ENCODE measurements at places on chromosomes 7 and 10.

GRCh38 chr7:6567886-6568285 is 9.4 kb upstream of the ZDHHC4 start:
- DNase-seq: no peak

DNA sequence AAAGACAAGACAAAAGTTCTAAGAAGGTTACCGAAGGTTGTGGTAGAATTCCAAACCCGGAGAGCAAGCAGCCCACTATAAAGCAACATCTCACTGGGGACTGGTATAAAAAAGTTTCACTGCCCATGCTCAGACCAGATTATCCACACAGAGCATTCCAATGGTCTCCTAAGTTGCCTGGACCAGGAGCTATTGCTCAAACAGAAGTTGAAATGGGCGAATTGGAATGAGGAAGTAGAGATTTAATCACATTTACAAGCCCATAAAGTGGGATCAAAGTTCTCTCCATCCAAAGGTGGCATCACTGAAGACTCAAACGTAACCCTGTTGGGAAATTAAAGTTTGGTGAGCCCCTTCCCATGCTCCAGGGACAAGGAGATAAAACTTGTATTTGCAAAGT is 19.8 kb downstream of the OR2F1 start:
- no peak for DNase-seq

- no peak for DNase-seq
Measured at GRCh38 chr10:101027106-101027720, 3.7 kb downstream of the PDZD7 start.

GRCh38 chr10:4765428-4765827 is 60.6 kb upstream of the AKR1E2 start:
- no peak for DNase-seq

GRCh38 chr10:69048103-69048502 is 39.8 kb upstream of the SRGN start:
- no peak for DNase-seq

DNA sequence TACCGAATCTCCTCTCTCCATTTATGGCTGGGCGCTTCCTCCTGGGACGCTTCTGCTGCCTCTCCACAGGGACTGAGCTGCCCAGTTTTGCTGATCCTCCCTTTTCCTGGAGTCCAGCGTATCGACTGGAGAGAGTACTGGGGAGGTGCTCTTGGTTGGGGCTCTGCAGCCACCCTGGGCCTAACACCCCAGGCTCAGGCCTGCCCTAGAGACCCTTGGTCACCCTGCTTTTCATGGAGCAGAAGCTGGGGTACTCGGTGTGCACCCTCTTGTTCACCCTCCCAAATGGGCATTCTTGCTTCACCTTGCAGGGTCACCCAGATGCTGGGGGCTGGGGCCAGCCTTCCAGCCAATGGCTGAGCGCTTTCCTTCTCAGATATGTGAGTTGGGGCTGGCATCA is 88.8 kb upstream of the RET start:
- DNase-seq: no peak

DNA sequence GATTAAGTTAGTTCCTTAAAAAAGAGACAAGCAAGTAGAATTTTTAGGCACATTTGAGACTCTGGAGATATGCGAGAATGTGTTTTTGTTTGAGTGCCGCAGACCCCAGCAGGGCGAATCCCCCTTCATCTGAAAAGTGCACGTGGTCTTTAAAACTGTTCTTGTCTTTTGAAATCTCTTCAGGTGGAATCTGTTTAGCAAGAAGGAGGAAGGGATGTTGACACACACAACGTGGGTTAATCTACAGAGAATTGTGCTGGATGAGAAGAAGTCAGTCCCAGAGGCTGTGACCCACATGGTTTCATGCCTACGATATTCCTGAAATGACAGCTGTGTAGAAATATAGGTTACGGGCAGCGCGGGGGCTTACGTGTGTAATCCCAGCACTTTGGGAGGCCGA is 27.1 kb upstream of the ZFAND2A start:
- DNase-seq: no peak

All from dorsolateral prefrontal cortex (tissue), 122 donors.